ENCODE measurements at places on chromosomes 7 and 10.
A peak's percentile ranks its signal among the peaks of the same experiment; 100 is the strongest.

DNA sequence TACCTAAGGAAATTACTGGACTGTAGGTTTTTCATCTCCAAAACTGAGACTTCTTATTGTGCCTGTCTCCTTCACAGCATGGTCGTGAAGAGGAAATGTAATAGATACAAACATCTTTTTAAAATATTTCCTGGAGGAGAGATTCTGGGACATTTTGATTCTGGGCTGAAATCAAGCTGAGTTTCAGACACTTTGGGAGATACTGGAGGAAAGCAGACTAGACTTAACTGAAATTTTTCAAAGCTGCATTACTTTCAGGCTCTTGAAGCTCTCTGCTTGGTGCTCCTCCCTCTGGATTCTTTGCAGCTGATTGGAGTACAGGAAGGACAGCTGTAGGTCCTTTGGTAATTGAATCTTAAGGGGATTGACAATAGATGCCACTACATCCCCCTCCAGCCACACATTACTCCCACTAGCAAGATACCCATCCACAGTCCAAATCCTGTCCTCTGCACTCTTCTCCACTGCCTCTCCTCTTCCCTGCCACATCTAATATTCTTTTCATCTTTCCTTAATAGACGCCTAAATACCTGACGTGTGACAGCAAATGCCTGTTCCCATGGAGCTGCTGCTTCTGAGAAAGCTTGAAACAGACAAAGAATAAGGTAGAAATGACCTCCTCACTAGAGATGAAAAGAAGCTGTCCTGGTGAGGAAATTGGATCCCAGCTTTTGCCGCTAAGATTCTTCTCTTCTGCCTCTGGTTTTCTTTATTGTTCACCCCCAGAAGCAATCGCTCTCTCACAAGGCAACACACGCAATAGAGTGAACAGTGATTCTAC is 111.5 kb upstream of the PHYHIPL start:
- no peak for DNase-seq

- DNase-seq: peak; percentile 62
These were observed 14.7 kb downstream of the LZTS2 start for GRCh38 chr10:101014230-101014884.

DNA sequence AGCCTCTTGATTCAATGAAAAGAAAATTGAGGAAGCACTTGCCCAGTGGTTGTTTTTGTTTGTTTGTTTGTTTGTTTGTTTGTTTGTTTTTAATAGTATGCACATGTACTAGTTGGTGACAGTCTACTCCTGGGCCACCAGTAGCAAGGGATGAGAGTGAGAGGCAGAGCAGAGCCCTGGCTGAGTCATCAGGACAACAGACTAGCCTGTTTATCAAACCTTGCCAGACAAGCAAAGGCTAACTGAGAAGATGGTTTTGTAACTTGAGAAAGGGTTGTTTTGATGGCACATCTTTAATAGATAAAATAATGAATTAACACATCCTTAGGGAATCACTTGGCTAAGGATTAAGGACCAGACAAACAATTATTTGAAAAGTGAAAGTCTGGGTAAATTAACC is 78.1 kb downstream of the INHBA start:
- no peak for DNase-seq

- no peak for DNase-seq
These were observed 213.3 kb upstream of the IGFBP3 start for GRCh38 chr7:46134385-46134784.

- DNase-seq: no peak
These were observed 677.8 kb downstream of the SDK1 start for GRCh38 chr7:3978839-3979238.

GRCh38 chr7:131489196-131489595 is 67.2 kb downstream of the PODXL start:
- DNase-seq: no peak

- DNase-seq: no peak
These were observed 50.2 kb upstream of the AKR1E2 start for GRCh38 chr10:4775808-4776207.

GRCh38 chr10:70814126-70814525 is 1.6 kb upstream of the SGPL1 start:
- DNase-seq: no peak

- DNase-seq: no peak
These were observed 115.4 kb upstream of the ETV1 start for GRCh38 chr7:14104861-14105260.

DNA sequence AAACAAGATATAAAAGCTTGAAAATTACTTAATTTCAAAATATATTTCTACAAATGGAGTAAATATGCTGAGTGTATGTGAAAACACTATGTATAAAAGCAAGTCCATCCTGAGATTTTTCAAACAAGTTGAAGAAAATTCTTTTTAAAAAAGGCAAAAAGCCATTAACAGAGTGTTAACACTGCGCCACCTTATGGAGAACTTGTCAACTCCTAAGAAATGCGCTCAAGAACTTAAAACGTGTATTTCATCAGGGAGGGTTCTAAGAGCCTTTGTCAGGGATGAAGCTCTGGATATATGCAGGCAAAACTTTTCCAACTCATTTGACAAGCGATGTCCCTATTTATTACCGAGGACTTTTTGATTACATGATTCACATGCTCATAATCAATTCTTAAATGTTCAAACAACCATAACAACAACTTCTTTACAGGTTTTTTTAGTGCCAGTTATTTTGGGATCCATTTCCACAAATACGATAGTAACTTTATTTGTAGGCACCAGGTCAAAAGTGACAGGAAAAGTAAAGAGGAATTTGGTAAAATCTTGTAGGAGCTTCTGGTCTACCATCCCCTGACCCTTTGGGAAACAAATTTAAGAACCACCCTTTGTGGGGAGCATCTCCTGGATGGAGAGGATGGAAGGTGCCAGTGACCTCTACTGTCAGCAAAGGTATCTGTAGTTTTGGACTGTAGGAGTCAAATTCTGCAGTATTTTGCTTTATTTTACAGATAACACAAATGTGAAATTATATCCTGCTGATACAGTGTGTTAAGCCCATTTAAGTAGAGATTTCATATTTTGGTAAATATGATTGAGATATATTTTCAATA is 23.2 kb downstream of the CALCR start:
- DNase-seq: no peak

DNA sequence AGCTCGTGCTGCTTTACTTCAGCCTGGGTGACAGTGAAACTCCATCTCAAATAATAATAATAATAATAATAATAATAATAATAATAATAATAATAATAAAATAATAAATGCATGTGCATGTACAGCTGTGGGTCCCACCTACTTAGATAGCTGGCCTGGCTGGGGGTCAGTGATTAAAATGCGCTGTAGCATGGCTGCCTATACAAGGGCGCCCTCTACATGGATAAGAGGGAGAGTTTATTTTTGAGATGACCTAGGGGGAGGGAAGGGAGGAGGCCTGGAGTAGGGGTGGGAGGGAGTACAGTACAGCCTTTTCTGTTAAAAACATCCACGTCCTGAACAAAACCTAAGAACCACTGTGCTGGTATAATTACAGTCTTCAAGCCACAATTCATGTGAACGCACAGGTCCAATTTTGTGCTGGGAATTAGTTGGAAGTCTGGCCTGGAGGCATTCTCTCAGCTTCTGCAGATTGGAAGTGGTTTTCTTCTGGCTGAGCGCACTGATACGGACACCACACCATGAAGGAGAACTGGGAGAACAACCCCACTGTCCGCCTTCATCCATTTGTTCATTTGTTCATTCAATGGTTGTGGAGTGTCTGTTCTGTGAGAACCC is 146.5 kb downstream of the TMEM178B start:
- no peak for DNase-seq

DNA sequence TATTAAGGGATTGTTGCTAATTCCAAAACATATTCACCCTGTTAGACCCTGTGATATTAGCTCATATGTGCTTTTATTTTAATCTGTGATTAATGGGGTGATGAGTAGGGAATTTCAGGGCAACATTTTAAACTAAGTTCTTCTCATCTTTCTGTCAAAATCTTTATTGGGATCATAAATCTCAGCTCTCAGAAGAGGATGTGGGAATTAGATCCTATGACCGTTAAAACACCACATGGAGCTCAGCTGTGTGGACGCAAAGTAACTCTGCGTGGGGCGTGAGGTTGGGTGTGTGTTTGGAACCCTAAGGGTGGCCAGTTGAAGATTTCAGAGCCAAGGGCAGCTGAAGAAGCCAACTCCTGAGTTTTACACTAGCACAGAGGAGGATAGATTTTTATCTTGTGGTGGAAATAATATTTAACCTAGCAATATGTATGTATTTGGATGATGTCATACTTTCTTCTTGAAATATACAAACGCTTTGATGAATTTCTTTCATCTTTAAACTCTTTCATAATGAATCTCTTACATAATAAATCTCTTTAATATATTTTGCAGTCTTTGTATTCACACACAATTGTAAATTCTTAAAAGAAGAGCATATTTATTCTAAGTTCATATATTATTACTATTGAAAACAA is 64.4 kb downstream of the EPDR1 start:
- no peak for DNase-seq

GRCh38 chr10:110859206-110859972 is 12.3 kb upstream of the PDCD4 start:
- DNase-seq: no peak

Data from stimulated activated CD4-positive, alpha-beta T cell treated with anti-CD3 and anti-CD28 coated beads, Interleukin-1b, Interleukin-23, amount 100 ng/mL, for 1 hour (primary cell).